ENCODE measurements at places on chromosomes 5 and 9.

DNA sequence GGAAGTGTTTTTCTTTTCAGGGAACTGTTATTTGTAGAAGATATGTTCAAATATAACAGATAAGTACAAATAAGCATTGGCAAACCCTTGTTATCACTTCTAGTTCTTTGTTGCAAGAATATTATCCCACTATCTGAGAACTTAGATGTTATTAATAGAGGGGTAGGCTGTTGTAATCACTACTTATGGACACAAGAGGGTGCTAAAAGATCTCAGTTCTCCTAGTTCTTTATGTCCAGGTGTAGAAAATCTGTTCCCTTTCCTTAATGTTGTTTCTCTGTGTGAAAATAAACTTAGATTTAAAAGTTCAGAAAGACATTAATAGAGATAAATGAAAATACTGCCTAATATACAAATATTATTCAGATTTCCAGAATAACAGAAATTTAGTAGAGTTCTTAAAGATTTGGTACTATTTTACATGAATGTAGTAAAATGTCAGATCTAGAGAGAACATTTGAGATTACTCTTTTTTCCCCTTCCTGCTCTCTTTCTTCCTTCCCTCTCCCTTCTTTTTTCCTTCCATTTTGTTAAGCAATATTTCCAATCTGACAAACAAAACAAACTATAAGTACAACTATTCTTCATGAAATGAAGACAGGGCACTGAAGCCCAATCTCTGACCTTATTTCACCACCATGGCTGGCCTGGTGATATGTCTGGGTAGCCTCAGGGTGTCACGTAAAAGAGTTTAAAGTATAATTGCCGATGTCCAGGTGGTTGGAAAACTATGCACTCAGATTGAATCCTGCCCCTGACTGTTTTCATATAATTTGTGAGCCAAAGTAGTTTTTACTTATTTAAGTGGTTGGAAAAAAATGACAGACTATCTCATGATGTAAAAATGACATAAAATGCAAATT, 43.6 kb upstream of the C5orf46 start:
- no peak for DNase-seq

GRCh38 chr9:35908504-35909125, 675 bp upstream of the SPAAR start:
- DNase-seq = no peak

DNA sequence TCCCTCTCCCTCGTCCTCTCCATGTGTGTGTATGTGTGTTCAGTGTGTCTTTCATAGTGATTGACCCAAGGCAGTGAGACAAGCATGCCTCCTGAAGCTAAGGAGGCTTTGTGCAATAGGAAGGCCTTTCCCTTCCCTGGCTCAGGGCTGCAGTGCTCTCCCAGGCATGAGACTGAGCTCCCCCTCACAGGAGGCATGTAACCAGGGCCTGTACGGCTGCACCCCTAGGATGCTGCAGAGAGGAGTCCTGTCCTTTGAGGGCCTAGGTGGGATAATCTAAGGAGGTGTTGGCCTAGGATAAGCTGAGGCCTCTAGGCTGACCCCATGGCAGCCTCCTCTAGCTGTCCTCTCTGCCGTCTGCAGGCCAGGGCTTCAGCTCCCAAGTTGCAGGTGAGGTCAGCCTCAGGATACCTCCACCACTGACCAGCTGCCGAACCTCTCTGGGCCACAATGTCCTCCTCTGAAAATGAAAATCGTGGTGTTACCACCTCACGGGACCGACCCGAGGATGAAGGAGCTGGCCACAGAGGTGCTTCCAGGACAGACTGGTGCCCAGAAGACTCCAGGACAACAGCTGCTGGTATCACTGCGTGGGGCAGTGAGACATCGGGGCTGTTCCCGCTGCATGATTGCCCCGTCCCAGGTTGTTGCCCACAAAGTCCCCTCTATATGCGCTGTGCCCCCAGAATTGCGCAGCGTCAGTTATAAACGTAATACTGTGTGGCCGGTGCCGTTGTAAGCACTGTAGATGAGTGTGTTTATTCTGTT, 129.6 kb downstream of the BARX1 start:
- DNase-seq = no peak

GRCh38 chr5:139997276-139997675, 45.8 kb downstream of the NRG2 start:
- DNase-seq = no peak

DNA sequence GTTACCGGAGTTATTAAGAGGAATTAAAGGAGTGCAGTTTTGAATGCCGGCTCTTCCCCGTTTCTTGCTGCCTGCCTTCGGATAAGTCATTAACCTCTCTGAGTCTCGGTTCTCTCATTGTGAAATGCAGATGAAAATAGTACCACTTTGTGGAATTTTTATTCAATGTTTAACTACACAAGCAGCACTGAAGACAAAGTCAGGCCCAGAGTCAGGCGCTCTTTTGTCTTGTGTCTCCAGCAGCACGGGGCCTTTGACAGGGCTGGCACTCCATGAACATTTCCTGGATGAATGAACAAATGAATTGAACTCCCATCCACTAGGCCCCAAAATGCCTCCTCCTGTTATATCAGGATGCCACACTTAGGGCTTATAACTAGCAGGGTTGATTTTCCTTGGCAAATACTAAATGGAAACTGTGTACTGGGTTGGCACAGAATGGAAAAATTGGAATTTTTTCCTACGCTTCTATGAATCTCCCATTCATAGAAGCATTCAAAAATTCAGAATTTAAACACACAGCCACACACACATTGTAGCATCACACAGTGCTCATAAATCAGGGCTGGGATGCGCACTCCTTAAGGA, 332.8 kb downstream of the MLLT3 start:
- no peak for DNase-seq

DNA sequence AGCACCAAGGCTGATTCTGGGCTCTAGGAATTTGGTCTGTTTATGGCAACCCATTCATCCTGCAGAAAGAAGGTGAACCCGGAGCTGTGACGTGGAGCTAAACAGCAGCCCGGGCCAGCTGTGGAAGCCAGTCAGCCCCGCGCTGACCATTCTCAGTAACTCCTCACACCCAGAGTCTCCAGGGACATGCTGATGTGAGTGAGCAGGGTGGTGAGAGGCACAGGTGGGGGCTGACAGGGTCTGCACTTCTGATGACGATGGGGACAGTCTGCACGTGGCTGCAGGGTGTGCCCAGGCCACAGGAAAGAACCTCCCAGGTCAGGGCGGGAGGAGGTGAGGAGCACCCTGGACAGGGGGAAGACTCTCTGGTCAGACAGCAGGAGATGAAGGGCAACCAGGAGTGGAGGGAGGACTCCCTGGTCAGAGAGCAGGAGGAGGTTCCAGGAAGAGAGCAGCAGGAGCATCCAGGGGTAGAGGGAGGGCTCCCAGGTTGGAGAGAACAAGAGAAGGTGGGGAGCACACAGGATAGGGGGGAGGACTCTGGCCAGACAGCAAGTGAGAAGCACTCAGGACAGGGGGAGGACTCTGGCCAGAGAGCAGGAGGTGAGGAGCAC, 26.1 kb upstream of the SLC6A3 start:
- no peak for DNase-seq

GRCh38 chr5:32814620-32815019, 103.5 kb downstream of the NPR3 start:
- DNase-seq = no peak

DNA sequence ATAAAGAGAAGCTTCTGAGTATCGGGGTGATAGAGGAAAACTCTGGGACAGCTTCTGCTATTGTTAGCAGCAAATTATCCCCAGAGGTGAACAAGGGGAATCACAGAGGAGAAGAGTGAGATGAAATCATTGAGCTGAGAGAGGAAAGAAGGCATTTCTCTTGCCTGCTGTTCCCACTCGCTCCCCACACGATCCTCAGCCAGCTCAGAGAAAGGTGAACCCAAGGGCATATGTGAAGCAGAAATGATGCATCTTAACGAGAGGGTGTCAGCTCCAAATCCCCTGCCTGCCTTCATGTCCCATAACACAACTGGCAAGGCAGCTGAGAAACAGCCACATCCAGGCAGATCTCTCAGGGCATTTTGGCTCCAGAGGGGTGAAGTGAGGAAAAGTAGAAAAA, 111.6 kb downstream of the BRINP1 start:
- no peak for DNase-seq

DNA sequence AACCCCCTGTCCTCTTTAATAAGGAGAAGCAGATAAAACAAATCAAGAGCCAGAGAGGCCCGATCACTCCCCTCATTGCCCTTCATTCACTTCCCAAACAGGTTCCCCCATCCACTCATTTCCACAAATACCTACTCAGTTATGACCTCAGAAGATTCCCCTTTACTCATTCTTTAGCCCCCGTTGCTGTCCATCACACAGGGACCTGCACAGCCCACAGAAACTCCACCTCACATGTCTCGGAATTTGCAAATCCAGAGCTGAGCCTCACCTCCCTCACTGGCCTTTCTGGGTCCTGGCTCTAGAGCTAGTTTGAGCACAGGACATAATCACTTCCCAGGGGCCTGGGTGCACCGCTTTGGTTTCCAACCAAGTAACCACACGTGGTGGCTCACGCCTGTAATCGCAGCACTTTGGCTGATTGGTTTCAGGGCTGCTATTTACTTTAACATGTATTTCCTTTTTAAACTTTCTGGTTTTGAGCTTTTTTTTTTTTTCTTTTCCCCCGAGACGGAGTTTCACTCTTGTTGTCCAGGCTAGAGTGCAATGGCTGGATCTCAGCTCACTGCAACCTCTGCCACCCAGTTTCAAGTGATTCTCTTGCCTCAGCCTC, 17.8 kb downstream of the ATP6V0E1 start:
- no peak for DNase-seq

GRCh38 chr9:132365986-132366385, 11.2 kb upstream of the SETX start:
- no peak for DNase-seq

- no peak for DNase-seq
These were observed 3.0 kb upstream of the TSPAN17 start for GRCh38 chr5:176644294-176644693.

- DNase-seq = no peak
These were observed 56.5 kb downstream of the RXRA start for GRCh38 chr9:134382733-134383132.

GRCh38 chr5:34026089-34026761, 16.8 kb downstream of the C1QTNF3 start:
- DNase-seq = no peak

DNA sequence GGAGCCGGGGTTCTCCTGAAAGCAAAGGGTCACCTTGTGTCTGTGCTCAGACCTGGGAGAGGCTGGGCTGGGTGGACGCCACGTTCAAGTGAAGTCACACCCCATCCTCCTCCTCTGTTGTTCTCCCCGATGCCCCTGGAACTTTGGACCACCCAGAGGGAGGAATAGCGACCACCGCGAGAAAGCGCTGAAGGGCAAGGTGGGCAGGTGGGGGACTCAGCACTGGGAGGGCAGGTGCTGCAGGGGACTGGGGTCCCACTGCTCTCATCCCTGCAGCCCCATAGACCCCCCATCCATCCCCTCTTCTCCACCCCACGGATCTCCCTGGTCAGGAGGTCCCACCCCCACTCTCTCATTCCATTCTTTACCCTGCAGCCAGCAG, 48.8 kb upstream of the COL5A1 start:
- no peak for DNase-seq

GRCh38 chr5:37005252-37005651, 128.7 kb downstream of the NIPBL start:
- no peak for DNase-seq

GRCh38 chr5:91187032-91187431, 196.1 kb downstream of the ARRDC3 start:
- DNase-seq = no peak

- no peak for DNase-seq
These were observed 272 bp downstream of the ANAPC2 start for GRCh38 chr9:137188086-137188489.

- DNase-seq = no peak
These were observed 143.0 kb downstream of the FBN2 start for GRCh38 chr5:128395073-128395472.

- DNase-seq = no peak
These were observed 388.2 kb downstream of the PRR16 start for GRCh38 chr5:120852222-120852860.

DNA sequence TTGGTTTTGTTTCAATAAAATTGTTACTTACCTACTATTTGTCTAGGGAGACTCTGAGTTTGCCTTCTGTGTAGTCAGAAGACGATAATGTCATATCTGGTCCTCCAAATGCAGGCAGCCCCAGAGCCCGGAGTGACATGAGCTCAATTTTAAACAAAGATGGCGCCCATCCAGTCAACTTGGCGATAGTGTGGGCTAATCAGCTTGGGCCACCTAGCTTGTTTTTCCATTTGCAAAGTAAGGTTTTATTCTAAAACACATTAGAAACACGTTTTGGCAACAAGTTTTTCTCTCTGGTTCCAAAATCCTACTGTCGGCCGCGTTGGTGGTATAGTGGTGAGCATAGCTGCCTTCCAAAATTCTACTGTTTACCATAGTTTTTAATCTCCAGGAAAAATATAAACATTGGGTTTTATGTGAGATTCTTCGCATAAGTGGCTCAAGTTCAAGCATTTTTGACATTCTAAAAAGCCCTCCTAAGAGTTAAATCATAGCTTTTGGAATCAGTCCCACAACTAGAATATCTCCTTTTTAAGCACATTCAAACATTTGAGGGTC, 13.2 kb downstream of the TSC1 start:
- no peak for DNase-seq

- DNase-seq = no peak
These were observed 13.9 kb downstream of the FAM193B start for GRCh38 chr5:177540438-177540837.

DNA sequence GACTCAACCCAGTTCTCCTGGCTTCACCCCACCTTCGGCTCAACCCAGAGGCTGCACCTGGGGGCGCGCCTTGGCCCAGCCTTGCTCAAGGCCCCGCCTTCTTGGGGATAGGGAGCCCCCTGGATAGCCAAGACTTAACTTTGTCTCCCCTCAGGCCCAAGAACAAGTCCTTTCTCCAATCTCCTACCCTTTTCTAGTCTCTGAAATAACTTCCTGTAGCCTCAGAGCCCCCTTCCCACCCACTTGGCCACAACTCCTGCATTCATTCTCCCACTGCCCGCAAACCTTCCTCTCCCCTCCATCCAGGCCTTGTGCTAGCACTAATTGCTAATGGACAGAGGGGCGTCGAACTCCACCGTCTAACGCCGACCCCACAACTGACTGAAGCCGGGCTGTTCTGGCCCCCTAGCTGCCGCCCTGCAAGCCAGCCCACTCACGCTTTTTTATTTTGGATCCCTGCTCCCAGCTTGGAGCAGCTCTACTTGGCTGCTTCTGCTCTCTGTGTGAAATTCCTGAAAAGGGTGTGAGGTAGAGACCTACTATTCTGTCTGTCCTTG, 579 bp upstream of the ASTN2 start:
- DNase-seq = no peak

- peak; percentile 37 for DNase-seq
These were observed 19.9 kb upstream of the KCNIP1 start for GRCh38 chr5:170483701-170484458.

DNA sequence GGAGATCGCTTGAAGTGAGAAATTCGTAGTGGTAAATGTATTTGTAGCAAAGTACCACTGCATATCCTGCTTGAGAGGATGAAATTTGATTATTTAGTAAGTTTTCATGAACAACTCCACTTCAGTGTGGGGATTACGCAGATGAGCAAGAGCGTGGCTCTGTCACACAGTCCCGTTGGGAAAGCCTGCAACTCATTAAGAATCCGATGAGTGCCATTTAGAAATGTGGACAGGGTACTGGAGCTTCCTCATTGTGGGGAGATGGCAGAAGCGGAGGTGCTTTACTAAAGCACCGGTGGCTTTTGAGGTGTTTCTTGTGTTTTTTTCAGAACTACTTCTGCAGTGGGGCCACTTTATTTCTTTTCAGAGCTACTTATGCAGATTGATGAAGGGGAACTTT, 1.4 kb downstream of the TJP2 start:
- no peak for DNase-seq

- DNase-seq = no peak
These were observed 47.8 kb downstream of the PTTG1 start for GRCh38 chr5:160469156-160470144.

GRCh38 chr9:126617823-126618165, 4.1 kb downstream of the LMX1B start:
- DNase-seq = no peak

Measured in NCI-H2107 (cell line).